RPMI8226 (cell line): ENCODE measurements at places on chromosomes 1 and 21.

GRCh38 chr1:207925210-207925609, 14.3 kb upstream of the CD34 start:
- no peak for DNase-seq

GRCh38 chr1:6101826-6102531, 56.3 kb downstream of the KCNAB2 start:
- peak; percentile 49 for DNase-seq

- DNase-seq: no peak
Observed at GRCh38 chr1:231653632-231654031, 27.0 kb downstream of the DISC1 start.

DNA sequence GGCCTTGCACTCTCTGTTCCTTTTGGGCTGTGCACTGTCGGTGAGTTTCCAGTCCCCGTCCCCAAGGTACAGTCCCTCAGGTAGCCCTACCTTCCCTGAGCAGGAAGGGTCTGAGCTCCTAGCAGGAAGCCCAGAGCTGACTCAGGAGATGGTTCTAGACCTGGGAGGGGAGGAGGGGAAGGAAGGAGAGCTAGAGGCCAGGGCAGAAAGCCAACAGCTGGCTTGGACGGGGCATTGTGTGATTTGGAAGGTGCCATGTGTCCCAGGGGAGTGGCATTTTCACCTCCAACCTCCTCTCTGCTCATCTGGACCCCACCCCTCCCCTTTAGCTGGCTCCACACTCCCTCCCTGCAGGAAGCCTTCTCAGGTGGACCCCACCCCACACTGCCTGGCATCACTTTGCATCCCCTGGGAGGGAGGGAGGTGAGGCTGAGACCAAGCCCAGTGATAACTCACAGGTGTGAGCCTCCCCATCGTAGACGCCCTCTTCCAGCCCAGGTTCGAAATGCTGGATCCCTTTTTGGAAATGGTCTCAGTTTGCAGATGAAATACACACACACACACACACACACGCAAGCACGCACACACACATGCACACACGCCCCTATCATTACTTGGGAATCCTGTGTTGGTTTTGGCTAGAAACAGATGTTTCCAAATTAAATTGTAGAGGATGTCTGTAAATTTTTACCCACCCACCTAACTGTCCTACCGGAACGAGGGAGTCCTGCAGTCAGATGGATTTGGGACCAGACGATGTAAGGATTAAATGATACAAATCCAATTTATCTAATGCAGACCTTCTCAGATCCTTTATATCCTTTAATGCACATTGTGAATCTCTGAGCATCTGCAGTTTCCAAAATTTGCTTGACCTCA, 19.7 kb upstream of the IFNLR1 start:
- DNase-seq: peak; percentile 87

DNA sequence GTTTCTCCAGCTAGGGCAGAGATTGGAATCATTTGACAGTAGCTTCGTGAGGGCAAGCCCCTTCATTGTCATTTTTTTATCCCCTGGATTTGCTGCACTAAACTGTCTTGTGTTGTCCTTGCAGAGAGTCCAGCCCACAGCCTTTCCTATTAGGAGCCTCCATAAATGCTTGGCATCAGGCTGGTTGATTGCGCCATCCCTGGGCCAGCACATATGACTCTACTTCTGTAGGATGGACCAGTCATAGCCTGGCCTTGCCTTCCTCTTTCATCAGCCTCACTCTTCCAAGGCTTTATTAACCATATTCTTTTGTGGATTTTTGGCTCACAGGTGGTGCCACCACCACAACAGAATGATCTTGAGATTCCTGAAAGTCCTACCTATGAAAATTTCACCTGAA, 31.4 kb downstream of the LY9 start:
- DNase-seq: no peak

- DNase-seq: peak; percentile 56
Observed at GRCh38 chr1:16612332-16613172, 812 bp downstream of the NBPF1 start.

- DNase-seq: no peak
Observed at GRCh38 chr1:183609759-183610452, 19.6 kb upstream of the NCF2 start.

- DNase-seq: no peak
Observed at GRCh38 chr21:17461014-17461413, 51.8 kb upstream of the CXADR start.

- no peak for DNase-seq
Observed at GRCh38 chr1:59194621-59195020, 102.3 kb upstream of the FGGY start.
